ENCODE measurements at places on chromosomes 5 and 9. TPM values are rescaled to one million over a fixed set of nuclear protein-coding genes. Genes with fewer than 3 reads are reported as not detected.

GPRIN1 gene
- total RNA-seq, result 15.3 TPM

ASPN gene
- not detected for total RNA-seq

WHRN gene
- total RNA-seq, result 5.2 TPM

SPATA9 gene
- total RNA-seq, result 0.20 TPM

MZB1 gene
- total RNA-seq, result not detected

CRAT gene
- 27.1 TPM for total RNA-seq

ABCA2 gene
- total RNA-seq, result 7.5 TPM

SHC3 gene
- 2.1 TPM for total RNA-seq
